ENCODE measurements at places on chromosomes 12 and 14.
A peak's percentile ranks its signal among the peaks of the same experiment; 100 is the strongest.

DNA sequence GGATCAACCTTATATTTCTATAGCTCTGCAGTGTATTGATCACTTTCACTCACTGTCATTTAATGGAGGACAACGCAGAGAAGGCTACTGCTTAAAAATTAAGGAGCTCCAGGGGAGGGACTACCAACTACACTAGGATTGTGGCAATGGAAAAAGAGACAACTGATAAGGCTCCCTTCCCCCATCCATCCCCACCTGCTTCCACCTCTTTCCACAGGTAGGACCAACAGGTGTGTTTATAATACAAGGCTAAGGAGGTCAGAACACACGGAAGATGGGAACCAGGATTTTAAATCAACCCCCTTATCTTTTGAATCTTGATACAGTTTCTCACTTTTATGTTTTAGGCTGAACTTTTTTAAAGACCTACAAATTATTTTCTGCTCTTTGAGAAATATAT lies 90.8 kb downstream of the STAB2 start:
- no peak for DNase-seq

- no peak for DNase-seq
These were observed 638.6 kb downstream of the BCL11B start for GRCh38 chr14:98633380-98633779.

- no peak for DNase-seq
These were observed 105.8 kb downstream of the MSRB3 start for GRCh38 chr12:65384240-65384639.

DNA sequence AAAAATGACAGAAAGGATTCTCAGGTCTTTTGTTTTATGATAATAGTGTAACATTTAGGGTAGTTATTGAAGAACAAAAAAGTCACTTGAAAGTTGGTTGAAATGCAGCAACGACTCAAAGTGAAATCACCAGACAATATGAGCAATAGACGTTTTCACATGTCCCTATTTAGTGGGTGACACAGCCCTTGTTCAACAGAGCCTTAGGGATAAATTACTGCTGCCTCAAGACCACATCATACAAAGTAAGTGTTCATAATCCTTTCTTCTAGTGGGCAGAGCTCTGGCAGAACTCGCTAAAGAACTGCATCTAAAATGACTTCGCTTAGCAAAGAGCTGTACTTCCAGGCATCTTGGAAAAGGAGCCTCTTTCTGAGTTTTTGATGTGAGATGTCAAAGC lies 128.5 kb upstream of the LMNTD1 start:
- DNase-seq: no peak

GRCh38 chr12:77130193-77130592 lies 64.8 kb upstream of the E2F7 start:
- no peak for DNase-seq

- no peak for DNase-seq
These were observed 118.3 kb upstream of the SCAF11 start for GRCh38 chr12:46108721-46109120.

GRCh38 chr12:82876075-82876474 lies 189.4 kb downstream of the TMTC2 start:
- no peak for DNase-seq

DNA sequence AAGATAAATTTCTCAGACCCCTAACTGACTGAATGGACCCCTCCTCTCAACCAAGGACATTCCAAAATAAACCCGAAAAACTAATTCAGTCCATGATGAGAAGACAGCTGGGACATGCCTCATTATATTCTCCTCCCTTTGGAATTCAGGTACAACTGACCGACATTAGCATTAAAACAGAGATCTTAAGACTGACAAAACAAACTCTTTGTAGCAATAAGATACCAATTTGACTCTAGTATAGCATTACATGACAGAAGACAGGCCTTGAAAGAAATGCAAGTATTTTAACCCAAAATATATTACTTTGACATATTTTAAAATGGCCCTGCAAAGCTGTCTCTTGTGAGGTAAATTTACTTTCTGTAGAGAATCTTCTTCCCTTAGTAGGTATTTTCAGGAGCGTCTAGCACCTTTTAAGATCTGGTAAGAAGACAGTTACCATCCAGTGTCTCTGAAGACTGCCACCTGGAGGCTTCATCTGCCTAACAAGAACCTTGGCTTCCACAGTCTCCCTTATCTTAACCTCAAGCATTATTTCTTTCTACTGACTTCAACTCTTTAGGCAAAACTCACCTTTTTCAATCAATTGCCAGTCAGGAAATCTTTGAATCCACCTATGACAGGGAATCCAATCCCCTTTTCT lies 957.5 kb downstream of the SLC6A15 start:
- DNase-seq: no peak

DNA sequence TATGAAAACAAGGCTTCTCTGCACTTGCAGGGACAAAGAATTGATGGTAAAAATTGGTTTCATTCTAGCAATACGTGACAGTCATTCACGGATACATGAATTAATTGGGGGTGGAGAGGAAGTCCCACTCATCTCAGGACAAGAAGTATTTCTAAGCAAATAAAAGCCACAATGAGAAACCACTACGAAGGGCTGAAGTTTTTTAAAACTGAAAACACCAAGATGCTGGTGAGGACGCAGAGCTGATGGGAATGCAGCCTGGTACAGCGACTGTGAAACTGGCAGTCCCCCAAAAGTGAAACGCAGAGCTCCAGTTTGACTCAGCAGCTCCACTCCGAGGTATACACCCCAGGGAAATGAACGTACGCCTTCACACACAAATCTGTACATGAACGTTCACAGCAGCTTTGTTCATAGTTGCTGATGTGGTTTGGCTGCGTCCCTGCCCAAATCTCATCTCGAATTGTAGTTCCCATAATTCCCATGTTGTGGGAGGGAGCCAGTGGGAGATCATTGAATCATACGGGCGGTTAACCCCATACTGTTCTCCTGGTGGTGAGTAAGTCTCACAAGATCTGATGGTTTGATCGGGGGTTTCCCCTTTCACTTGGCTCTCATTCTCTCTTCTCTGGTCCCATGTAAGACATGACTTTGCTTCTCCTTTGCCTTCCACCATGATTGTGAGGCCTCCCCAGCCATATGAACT lies 89.0 kb downstream of the SCARB1 start:
- DNase-seq: peak; percentile 97

- DNase-seq: no peak
These were observed 10.0 kb upstream of the DUSP16 start for GRCh38 chr12:12572659-12573058.

DNA sequence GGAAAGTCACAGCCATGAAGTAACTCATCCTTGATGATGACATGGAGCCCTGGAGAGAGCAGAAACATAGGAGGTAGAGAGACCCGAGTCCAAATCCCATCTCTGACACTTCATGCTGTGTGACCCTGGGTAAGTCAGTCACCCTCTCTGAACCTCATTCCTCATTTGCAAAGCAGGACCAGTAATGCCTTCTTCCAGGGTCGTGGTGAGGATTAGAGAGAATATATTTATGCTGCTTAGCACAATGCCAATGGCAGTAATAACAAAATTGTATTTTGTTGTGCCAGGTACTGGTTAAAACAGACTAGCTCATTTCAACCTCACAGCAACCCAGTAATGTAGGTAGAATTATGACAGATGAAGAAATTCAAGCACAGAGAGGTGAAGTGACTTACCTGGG lies 13.9 kb upstream of the RBM19 start:
- DNase-seq: no peak

- peak; percentile 82 for DNase-seq
These were observed 18.9 kb downstream of the RFC5 start for GRCh38 chr12:118035190-118036041.

GRCh38 chr14:96824283-96824682 lies 27.1 kb downstream of the VRK1 start:
- no peak for DNase-seq

DNA sequence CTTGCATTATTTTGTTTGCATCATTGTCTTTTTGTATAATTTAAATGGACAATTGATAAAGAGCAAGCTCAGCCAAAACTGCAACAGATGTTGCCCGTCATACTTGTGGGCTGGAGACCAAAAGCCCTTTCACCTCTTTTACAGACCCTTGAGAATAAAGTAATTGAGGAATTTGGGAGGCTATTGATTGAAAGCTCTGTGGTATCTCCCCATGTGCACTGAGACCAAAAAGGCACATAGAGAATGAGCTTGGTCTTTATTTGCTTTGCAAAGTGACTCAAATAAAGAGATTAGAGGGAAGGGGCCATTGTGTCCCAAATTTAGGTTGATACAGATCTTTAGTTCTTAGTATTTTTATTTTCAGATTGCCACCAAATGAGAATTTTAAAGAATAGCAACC lies 617.6 kb downstream of the TRHDE start:
- no peak for DNase-seq

DNA sequence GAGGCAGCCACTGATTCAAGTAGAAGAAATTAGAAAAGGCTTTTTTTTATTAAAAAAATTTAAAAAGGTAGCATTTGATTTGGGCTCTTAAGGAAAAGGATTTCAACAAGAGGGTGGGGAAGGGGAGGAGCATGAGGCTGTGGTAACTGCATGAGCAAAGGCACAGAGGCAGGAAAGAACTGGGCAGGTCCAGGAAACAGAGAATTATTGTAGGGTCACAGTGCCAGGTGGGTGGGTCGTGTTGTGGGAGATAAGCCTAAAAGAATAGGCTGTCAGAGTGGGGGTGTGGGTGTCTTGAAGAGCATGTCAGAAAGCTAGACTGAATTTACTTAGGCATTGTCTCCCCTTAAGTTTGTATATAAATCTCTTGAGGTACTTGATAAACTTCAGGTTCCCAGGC lies 7.8 kb downstream of the LIMA1 start:
- no peak for DNase-seq

DNA sequence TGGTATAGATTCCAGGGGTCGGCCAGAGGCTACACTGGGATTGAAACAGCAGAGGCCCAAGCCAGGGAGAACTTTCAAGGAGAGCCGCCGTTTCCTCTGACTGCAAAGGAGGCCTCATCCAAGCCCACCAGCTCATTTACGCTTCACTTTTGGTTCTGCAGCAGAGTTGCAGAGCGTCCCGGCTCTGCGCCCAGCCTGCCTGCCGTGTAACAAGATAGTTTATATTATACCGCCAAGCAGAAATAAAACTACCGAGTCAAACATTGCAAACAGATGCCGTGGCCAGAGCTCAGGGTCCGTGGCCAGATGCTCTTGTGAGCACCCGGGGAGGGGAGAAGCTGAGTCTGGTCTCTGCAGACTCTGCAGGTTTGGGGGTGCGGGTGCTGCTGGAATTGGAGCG lies 60.7 kb upstream of the TBX3 start:
- no peak for DNase-seq

- no peak for DNase-seq
These were observed 6.2 kb upstream of the DYRK4 start for GRCh38 chr12:4555804-4556203.

- no peak for DNase-seq
These were observed 273.8 kb upstream of the SFSWAP start for GRCh38 chr12:131436922-131437705.

DNA sequence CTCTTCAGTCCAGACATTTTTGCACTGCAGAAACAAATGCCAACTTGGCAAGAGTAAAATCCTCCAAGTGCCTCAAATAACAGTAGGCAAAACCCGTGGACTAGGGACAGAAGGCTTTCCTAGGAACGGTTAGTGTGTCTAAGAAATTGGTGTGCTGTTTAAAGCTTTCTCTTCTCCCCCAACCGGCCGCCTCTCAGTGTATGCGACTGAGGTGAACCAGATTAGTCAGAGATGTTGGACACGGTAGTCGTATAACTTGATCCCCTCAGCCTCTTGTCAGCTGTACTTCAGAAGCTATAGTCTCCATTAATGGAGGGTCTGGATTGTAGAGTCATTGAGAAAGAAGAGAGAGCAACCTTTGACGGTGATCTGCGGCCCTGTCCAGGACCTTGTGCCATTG lies 21.7 kb downstream of the PPFIBP1 start:
- no peak for DNase-seq

GRCh38 chr12:103821773-103822172 lies 19.3 kb downstream of the NT5DC3 start:
- no peak for DNase-seq

DNA sequence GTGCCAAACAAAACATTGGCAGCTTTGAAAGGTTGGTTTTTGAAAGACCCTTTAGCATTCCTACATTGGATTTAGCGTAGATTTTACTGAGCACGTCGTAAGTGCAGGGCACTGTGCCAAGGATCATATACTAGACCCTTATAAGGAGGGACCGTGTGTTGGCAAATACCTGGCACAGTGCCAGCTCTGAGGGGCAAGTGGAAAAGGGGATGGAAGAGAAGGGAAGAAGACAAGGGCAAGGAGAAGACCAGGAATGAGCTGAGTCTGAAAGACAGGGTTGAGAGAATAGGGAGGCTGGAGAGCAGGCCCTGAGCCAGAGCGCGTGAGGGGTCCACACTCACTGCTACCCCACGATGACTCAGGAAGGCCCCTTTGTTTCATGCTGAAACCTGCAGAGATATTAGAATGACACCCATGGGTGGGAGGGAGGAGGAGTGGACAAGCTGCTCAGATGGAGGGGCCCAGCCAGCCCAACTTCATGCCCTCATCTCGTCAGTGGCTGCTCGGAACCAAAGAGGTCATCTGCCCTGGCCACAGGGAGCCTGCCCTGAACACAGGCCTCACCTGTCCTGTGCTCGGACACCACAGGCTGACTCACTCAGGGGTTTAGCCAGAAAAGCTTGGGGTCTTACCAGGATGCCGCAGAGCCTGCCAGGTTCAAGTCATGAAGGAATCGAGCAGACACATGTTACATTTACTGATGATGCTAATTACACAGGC lies 25.0 kb downstream of the RAB35 start:
- DNase-seq: no peak

DNA sequence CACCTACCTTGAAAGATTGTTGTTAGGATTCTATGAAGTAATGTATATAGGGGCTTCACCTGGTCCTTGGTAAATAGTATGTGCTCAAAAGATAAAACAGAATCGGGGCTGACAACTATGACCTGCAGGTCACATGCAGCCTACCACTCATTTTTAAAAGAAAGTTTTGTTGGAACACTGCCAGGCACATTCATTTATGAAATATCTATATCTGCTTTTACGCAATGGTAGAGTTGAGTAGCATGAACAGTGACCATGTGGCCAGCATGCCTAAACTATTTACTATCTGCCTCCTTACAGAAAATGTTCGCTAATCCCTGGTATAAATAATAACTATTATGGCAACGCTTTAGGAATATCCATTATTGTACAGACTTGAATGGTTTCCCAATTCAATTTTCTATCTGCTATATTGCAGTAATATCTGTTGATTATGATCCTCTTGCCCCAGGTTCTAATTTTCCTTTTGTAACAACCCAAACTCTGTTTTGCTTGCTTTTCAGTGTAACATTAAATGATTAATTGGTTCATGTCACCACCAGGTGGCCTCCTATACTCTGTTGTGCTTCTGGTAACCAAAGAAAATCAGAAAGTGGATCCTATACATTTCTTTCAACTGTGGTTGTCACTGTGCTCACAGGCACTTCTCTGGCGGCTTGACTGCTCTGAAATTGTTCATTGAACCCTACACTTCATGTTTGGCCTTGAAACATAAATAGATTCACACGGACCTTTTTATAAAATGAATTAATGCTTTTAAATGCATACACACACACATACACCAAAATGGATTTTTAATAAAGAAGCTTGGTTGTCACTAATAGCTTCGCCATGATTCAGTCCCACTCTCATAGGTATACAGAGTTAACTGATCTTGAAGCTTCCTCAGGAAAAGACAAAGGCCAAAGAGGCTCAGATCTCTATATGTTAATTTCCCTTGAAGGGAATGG lies 227.7 kb upstream of the NPAS3 start:
- peak; percentile 34 for DNase-seq
